Subcutaneous preadipocyte (primary cell): ENCODE measurements at places on chromosomes 3 and 15. TPM values are rescaled to one million over a fixed set of nuclear protein-coding genes. Genes with fewer than 3 reads are reported as not detected.

Gene MASP1
- 3.7 and 7.0 TPM in 2 replicates for total RNA-seq

Gene LMAN1L
- not detected in 2 replicates for total RNA-seq

Gene KIF15
- total RNA-seq: 10.7 and 17.4 TPM in 2 replicates

Gene SERPINI1
- 0.78 and 1.5 TPM in 2 replicates for total RNA-seq

Gene SLC25A36
- total RNA-seq: 60.2 and 63.6 TPM in 2 replicates

Gene NOX5
- 0.20 and 0.37 TPM in 2 replicates for total RNA-seq

Gene GABRA5
- total RNA-seq: not detected in 2 replicates

Gene CCR4
- total RNA-seq: not detected in 2 replicates

Gene CCNB2
- 40.1 and 42.2 TPM in 2 replicates for total RNA-seq

Gene EPHA6
- not detected in 2 replicates for total RNA-seq

Gene WNT5A
- 7.0 and 25.6 TPM in 2 replicates for total RNA-seq

Gene CLDN1
- total RNA-seq: 0.20 TPM in 1 of 2 replicates, not detected in the other

Gene CFAP100
- total RNA-seq: not detected in 2 replicates

Gene VEPH1
- total RNA-seq: 13.2 and 35.4 TPM in 2 replicates

Gene CCR9
- not detected in 2 replicates for total RNA-seq

Gene SLC27A2
- under 0.01 TPM in 1 of 2 replicates, not detected in the other for total RNA-seq

Gene SEMA6D
- total RNA-seq: under 0.01 and 0.59 TPM in 2 replicates

Gene SYNPR
- total RNA-seq: not detected in 2 replicates

Gene APH1B
- total RNA-seq: 17.0 and 20.9 TPM in 2 replicates

Gene BCL2A1
- 0.20 and 1.1 TPM in 2 replicates for total RNA-seq

Gene GOLGA8S
- not detected in 2 replicates for total RNA-seq

Gene LMCD1
- 3.3 and 19.1 TPM in 2 replicates for total RNA-seq

Gene MINDY2
- 14.7 and 30.9 TPM in 2 replicates for total RNA-seq

Gene SLC12A1
- not detected in 2 replicates for total RNA-seq

Gene CCR5
- not detected in 2 replicates for total RNA-seq

Gene SPINK8
- total RNA-seq: not detected in 2 replicates

Gene MCTP2
- 1.5 and 3.5 TPM in 2 replicates for total RNA-seq

Gene BFSP2
- total RNA-seq: not detected in 2 replicates

Gene GATA2
- 1.6 TPM in 1 of 2 replicates, not detected in the other for total RNA-seq

Gene ADAMTS17
- 0.20 and 0.73 TPM in 2 replicates for total RNA-seq

Gene PARP16
- total RNA-seq: 2.2 and 2.9 TPM in 2 replicates

Gene MGA
- 23.1 and 35.8 TPM in 2 replicates for total RNA-seq

Gene SKOR1
- total RNA-seq: under 0.01 TPM in 2 replicates

Gene GALNT15
- total RNA-seq: 83.7 and 158 TPM in 2 replicates

Gene MITF
- 3.9 and 6.2 TPM in 2 replicates for total RNA-seq

Gene TFG
- 69.4 and 80.0 TPM in 2 replicates for total RNA-seq

Gene TMEM158
- 26.8 and 35.0 TPM in 2 replicates for total RNA-seq

Gene A4GNT
- not detected in 2 replicates for total RNA-seq

Gene SI
- total RNA-seq: not detected in 2 replicates

Gene PLA2G4E
- total RNA-seq: not detected in 2 replicates

Gene ZNF660
- 0.20 and 1.8 TPM in 2 replicates for total RNA-seq

Gene BOC
- total RNA-seq: 2.2 and 12.9 TPM in 2 replicates

Gene OR5K4
- total RNA-seq: not detected in 2 replicates

Gene SEMA4B
- 11.0 and 16.4 TPM in 2 replicates for total RNA-seq

Gene OCA2
- total RNA-seq: under 0.01 TPM in 1 of 2 replicates, not detected in the other

Gene ZBTB20
- total RNA-seq: 12.9 and 15.1 TPM in 2 replicates

Gene MUC20
- total RNA-seq: 0.39 and 1.1 TPM in 2 replicates

Gene ACP3
- total RNA-seq: 7.3 and 47.5 TPM in 2 replicates

Gene DBR1
- total RNA-seq: 11.8 and 13.7 TPM in 2 replicates

Gene MAP3K13
- 10.3 and 14.5 TPM in 2 replicates for total RNA-seq

Gene DOCK3
- total RNA-seq: under 0.01 and 0.20 TPM in 2 replicates

Gene ZKSCAN7
- total RNA-seq: 3.7 and 5.5 TPM in 2 replicates

Gene ZNF717
- 14.7 and 19.9 TPM in 2 replicates for total RNA-seq

Gene GXYLT2
- 24.6 and 32.6 TPM in 2 replicates for total RNA-seq

Gene IQCH
- 3.7 and 6.1 TPM in 2 replicates for total RNA-seq

Gene ALDH1L1
- total RNA-seq: under 0.01 TPM in 1 of 2 replicates, not detected in the other

Gene SLC22A14
- 0.20 and 1.5 TPM in 2 replicates for total RNA-seq

Gene IQCF5
- not detected in 2 replicates for total RNA-seq

Gene ARL13B
- total RNA-seq: 7.7 and 12.5 TPM in 2 replicates
